ENCODE measurements at places on chromosomes 2 and 18.

DNA sequence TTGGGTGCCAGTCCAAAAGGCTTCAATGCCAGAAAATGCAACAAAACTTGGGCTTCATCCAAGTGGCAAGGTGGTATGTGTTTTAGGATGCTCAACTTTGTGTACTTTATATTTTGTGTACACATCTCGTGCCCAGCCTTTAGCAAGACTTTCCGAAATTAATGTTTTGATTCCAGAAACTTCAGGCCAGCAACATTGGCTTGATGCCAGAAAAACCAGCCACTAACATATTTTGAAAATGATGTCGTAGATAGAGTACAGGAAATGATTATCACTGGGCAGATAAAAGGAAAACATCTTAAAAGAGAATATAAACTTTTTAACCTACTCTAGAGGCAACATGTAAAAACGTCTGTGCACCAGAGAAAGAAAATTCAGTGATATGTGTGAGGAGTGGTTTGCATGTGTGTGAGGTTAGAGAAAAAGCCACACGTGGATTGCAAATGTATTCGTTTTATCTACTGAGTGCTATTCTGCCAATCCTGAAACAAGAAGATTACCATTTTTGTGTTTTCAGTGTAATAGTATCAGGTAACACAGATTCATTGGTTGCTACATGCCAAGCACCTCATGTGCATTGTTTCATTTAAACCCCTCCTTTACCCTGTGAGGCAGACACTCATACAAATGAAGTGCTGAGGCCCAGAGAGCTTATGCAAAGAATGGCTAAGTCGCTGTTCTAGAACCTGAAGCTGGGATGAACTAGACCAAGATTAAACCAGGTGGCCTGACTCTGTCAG, 264.8 kb downstream of the C1D start:
- peak; percentile 33 for DNase-seq

DNA sequence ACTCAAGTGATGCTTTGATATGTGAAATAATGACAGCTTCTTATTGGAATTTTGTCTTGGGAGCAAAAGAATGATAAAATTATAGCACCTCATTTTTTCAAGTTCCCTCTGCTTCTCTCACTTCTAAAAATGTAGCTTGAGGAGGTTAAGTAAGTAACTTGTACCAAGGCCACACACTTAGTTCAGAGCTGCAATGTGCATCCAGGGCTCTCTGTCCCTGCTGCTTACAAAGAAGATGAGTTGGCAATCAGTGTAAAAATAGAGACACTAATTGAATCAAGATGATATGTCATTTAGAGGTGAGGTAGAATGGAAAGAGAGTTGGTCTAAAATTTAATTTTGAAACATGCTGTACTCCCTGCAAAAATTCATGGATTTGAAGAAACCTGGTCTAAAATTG, 312.0 kb upstream of the TNP1 start:
- peak; percentile 49 for DNase-seq

- peak; percentile 11 for DNase-seq
Observed at GRCh38 chr18:4544142-4544541, 89.0 kb upstream of the DLGAP1 start.

- no peak for DNase-seq
Observed at GRCh38 chr2:211103989-211104388, 547.6 kb downstream of the CPS1 start.

- DNase-seq, result no peak
Observed at GRCh38 chr2:156333274-156333950, 891 bp upstream of the NR4A2 start.

DNA sequence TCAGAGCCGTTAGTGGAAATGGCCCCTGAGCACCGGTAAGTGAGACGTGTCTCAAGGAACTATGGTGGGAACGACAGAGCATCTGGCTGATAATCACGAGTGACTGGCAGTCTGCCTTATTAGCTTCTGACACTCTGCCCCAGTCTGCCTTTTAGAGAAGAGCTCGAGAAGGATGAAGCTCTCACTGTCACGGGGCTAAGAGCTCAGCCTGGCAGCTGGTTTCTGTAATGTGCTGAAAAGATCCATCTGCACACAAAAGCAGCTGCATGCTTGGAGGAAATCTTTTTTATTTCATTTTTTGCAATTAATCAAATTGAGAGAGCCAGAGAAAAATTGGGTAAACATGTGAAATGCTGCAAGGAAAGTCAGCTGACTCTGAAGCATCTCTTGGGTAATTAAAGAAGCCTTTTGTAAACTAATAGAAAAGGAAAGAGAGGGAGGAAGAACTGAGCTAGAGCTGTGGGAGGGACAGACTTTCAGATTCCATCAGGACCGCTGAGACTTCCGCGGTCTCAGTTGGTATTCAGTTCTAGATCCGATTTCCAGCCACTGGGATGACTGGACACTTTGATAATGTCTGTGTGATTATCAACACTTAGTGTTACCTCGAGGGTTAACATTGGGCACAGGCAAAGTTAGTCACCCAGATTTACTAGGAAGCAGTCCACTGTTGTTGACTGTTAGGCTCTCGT, 24.4 kb downstream of the MBP start:
- DNase-seq, result peak; percentile 87
